Tibial nerve (tissue), 4 donors: ENCODE measurements at places on chromosomes 1 and 21. TPM values are rescaled to one million over a fixed set of nuclear protein-coding genes. Genes with fewer than 3 reads are reported as not detected.

Gene PHF13
- total RNA-seq: 12.9 TPM

Gene CDK11B
- total RNA-seq: 28.0 TPM

Gene S100A14
- total RNA-seq: 15.3 TPM

Gene SLC1A7
- 1.6 TPM for total RNA-seq

Gene PAQR7
- 7.6 TPM for total RNA-seq

Gene CENPF
- 1.2 TPM for total RNA-seq

Gene TDRKH
- 8.0 TPM for total RNA-seq

Gene OR2L5
- not detected for total RNA-seq

Gene COA6
- total RNA-seq: 13.8 TPM

Gene ADAMTSL4
- total RNA-seq: 54.4 TPM

Gene SERINC2
- 3.0 TPM for total RNA-seq

Gene FTCD
- 2.2 TPM for total RNA-seq

Gene CFAP74
- total RNA-seq: not detected

Gene MASP2
- total RNA-seq: not detected

Gene TRIM58
- 3.9 TPM for total RNA-seq

Gene MTARC2
- 39.3 TPM for total RNA-seq

Gene INSRR
- 0.60 TPM for total RNA-seq

Gene DMBX1
- total RNA-seq: not detected

Gene FUCA1
- 26.9 TPM for total RNA-seq

Gene FHAD1
- 0.63 TPM for total RNA-seq

Gene HSD11B1
- total RNA-seq: 92.2 TPM

Gene SGIP1
- 3.9 TPM for total RNA-seq

Gene CYP4Z1
- total RNA-seq: 8.5 TPM

Gene LENEP
- total RNA-seq: not detected

Gene SYTL1
- 1.2 TPM for total RNA-seq

Gene PPIAL4G
- total RNA-seq: not detected

Gene OR14C36
- total RNA-seq: not detected

Gene CCDC30
- 2.7 TPM for total RNA-seq

Gene C8B
- total RNA-seq: not detected

Gene CFAP45
- 0.39 TPM for total RNA-seq

Gene LDLRAD2
- total RNA-seq: not detected

Gene PEX11B
- 28.0 TPM for total RNA-seq

Gene ALG14
- total RNA-seq: 1.5 TPM

Gene ACOT11
- total RNA-seq: 7.5 TPM

Gene PODN
- 798 TPM for total RNA-seq
